ENCODE measurements at places on chromosomes 13 and 19.

DNA sequence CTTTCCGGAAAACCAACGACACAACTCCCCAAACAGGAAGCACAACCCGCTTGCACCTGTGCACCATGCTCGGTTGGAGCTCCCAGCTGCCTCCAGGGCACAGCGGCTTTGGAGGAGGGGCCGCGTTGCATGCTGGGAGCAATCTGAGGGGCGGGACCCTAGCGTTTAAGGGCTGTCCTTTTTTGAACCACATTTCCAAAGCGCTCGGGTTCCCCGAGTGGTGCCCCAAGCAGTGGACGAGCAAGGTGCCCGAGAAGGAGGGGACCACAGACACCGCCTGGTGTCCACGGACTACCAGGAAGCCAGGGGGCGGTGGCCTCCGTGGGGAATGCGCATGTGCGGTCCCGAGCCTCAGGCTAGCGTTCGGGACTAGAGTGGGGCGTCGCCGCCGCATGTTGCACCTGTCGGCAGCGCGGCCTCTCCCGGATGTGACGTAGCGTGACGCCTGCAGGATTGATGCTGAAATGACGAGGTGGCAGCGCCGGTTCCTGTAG is 11.9 kb upstream of the ZNF57 start:
- DNase-seq, result peak; percentile 79

- DNase-seq, result no peak
Measured at GRCh38 chr13:47426126-47426849, 529.4 kb upstream of the HTR2A start.

DNA sequence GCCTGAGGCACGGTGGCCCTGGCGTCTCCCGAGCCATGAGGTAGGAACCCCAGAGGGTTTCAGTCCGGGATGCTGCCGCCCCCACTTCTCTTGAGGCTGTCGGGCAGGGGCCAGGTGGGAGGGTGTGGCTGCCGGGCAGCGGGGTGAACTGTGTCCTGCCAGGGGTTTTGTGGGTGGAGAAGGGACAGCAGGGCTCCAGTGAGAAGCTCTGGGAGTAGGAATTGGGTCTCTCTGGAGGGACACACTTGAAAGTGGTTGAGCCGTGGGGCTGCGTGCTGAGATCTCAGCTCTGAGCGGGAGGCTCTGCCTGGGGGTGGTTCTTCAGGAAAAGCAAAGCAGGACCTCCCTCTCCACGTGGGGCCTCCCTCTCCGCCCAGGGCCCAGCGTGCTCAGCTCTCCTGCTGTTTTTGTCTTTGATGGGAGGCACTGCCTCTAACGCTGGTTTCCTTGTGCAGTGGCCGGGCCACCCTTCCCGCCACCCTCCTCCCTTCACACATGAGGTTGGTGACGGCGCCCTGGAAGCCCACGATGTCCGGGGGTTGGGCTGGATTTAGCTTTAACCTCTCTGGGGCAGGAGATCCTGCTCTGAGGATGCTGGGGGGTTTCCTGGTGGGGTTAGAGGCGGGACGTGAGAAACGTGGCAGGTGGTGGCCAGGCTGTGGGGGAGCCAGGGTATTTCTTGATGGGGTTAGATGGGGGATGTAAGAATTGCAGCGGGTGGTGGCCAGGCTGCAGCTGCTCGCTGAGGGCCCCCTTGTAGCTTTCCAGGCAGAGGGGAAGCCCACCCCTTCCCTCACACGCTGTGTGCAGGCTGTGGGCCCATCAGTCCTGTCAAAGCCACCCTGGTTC is 15.3 kb upstream of the ZNF554 start:
- no peak for DNase-seq

DNA sequence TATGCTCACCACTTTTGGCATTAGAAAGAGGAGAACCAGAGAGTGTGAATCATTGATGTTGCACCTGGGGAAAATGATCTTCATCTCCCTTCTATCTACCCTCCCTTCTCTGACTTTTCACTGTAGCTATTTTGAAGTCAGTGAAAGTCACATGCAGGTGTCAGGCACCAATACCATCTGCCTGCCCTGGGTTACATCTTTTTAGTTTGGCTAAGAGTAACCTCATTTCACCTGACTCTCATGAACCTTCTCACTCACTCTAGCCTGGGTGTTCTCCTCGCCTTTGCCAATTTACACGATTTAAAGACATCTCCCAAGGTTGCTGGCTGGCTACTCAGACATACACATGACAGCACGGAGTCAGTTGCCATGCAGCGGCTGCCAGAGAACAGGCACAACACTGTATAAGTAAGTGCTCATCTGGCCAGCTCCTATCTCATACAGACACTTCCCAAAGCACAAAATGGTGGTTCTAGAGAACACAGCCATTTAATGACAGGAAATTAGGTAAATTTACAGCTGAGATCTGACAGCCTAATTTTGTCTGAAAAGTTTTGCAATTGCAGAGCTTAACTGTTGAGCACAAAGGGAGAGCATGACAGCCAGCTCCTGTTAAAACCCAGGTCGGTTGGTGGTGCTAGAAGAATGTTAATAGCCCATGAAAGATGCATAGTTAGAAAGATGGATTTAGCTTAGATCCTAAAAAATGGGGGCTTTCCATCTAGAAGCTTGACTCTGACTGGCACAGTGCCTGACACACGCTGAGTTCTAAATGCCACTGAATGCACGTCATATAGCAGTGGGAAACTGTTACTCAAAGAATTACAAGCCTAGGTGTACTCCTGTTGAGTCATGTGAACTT is 32.5 kb downstream of the LCP1 start:
- no peak for DNase-seq

GRCh38 chr13:102322211-102322610 is 79.6 kb downstream of the FGF14 start:
- DNase-seq, result no peak

DNA sequence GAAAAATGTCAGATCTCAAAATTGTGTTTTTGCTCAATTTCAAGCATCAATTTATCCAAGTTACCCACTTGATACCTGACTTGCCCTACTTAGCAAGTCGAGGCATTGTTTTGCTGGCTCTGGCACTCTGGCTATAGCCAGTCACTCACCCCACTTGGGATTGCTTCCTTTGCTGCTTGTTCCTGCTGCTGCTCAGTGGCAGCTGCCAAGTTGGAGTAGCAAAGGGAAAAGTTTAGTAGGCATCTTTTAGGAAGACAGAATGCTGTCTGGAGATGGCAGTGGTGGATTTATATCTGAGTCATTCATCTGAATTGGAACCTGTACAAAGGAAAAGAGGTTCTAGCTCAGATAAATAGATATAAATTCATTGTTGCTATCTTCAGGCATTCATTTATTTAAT is 41.2 kb downstream of the PCCA start:
- no peak for DNase-seq

DNA sequence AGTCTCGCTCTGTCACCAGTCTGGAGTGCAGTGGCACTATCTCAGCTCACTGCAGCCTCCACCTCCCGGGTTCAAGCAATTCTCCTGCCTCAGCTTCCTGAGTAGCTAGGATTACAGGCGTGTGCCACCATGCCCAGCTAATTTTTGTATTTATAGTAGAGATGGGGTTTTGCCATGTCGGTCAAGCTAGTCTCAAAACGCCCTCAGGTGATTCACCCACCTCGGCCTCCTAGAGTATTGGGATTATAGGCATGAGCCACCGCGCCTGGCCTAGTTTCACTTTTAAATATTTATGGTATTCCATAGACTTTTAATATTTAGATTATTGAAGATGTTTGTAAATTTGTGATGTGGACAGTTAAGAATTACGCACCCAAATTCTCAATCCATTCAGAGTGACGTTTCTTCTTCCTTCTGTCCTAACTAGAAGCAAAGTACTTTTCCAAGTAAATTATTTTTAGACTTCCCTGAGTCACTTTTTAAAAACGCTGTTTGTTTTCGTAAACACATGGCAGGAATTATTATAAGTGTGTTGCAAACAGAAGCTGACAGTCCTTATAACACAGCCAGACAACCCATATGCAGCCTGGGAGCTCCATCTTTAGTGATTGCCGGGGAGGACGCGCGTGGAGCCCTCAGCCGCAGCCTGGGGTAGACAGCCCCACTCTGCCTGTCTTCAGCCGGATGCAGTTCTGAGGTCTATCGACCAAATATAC is 131.7 kb downstream of the ATP11A start:
- DNase-seq, result no peak

GRCh38 chr19:57288373-57288772 is 8.1 kb downstream of the ZNF460 start:
- DNase-seq, result no peak

DNA sequence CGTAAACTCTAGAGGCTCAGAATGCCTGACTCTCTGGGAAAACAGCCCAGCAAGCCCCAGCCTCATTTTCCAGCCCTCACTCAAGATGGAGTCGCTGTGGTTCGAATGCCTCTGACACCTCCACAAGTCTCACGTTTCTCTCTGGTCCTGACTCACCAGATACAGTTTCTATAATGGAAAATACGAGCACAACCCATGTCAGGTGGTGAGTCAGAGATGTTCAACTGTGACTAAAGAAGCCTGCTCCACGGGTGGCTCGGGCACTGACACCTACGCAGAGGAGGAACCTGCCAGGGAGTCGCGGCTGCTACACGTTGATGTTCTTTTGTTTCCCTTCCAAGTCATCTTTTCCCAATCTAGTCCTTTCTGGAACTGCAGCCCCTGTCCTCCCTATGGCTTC is 87.1 kb upstream of the STK24 start:
- no peak for DNase-seq

- no peak for DNase-seq
Measured at GRCh38 chr19:38735257-38735686, 9.0 kb downstream of the CAPN12 start.

DNA sequence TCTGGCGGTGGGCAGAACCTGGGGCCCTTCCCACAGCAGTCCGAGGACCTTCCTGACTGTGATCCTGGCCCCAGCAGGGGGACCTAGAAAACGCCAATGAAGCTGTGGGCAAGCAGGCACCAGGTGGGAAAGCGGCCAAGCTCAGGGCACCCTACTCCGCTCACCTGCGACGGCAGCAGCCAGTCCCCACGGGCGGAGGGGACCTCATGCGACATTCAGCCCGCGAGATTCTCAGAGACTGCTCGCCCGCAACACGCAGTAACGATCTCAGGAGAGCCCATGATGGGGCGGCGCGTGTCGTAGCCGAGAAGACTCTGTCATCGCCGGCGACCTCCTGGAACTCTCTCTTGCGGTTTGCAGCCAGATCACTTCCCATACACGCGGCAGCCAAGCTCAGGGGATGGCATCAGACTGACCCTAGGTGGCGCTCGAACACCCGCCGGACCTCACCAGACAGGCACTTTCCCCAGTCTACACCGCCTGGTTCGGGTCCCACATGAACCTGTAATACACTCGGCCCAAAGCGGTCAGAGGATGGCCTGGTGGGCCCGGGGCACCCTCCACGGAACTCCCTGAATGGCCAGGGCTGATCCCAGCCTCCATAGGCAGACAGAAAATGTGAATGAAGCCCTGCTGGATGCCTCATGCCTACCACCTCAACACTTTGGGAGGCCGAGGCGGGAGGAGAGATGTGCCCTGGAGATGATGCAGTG is 26.5 kb downstream of the MAN2B1 start:
- DNase-seq, result peak; percentile 70

DNA sequence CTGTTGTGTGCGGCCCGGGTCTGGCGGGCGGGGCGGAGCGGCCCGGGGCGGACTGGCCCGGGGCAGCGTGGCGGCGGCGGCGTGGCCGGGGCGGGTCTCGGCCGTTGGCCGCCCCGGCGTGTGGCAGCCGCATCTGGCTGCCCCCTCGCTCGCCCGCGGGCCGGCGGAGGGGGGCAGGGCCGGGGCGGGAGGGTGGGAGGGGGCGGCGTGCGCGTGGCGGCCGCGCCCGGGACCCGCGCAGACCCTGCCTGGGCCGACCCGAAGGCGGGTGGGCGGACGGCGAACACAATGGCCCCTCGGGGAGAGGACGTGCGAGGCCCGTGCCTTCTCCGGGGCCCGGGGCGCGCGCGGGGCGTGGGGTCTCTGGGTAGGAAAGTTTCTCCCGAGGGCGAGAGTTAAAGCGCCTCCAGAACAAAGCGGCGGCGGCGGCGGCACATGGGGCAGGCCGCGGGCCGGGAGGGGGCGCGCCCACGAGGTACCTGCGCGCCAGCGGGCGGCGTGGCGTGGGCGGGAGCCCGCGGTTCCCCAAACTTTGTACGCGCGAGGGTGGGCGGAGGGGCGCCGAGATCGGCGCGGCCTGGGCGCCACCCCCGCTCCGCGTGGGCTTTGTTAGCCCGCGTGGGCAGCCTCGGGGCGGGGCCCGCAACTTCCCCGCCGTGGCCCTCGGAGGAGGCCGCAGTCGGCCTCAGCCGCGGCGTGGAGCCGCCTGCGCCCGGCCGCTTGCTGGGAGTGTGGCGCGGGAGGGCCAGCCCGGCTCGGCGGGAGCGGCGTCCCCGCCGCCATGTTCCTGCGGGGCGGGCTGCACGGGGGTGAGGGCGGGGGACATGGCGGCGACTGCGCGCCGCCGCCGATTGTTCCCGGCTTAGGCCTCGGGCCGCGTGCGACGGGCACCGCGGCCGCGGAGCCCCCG is 764 bp downstream of the MIR17HG start:
- DNase-seq, result peak; percentile 66

DNA sequence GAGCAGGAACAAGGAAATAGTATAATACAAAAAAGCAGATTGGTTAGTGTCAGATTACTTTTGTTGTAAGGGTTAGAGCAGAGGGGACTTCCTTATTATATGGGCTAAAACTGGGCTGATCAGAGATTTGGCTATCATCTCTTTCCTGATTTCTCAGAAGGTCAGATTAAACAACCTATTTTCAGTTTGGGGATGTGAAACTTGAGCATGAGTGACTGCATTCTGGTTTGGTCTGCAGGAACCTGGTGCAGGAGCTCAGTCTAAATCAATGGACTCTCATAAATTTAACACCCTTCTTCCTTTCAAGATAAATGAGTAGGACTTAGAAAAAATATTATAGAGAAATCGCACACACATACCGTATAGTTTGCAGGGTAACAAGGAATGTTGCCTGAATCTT is 12.9 kb upstream of the RFXAP start:
- DNase-seq, result no peak

DNA sequence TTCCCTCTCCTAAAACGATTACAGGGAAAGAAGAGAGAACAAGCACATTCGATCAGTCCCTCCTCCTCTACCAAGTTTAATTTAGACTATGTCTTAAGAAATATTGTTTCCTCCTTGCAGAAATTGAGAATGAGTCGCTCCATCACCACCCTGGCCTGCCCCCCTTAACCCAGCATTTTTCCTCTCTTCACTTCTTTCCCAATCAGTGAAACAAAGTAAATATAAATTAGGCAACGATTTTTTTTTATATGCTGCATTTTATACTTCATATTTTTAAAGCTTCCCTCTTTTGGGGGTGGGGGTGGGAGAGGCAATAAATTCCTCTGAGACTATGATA is 300.0 kb downstream of the SPRY2 start:
- DNase-seq, result no peak

GRCh38 chr19:13036366-13036976 is 41.2 kb downstream of the NFIX start:
- DNase-seq, result no peak

- peak; percentile 22 for DNase-seq
Measured at GRCh38 chr19:49056101-49056901, 1.2 kb downstream of the CGB7 start.

GRCh38 chr13:80945328-80945727 is 604.4 kb upstream of the SPRY2 start:
- DNase-seq, result no peak

GRCh38 chr13:97934590-97934989 is 18.9 kb upstream of the IPO5 start:
- DNase-seq, result no peak

Data from T-cell (primary cell).